ENCODE measurements at places on chromosomes 2 and 18.

GRCh38 chr2:105798595-105798994 is 53.9 kb downstream of the NCK2 start:
- no peak for DNase-seq

DNA sequence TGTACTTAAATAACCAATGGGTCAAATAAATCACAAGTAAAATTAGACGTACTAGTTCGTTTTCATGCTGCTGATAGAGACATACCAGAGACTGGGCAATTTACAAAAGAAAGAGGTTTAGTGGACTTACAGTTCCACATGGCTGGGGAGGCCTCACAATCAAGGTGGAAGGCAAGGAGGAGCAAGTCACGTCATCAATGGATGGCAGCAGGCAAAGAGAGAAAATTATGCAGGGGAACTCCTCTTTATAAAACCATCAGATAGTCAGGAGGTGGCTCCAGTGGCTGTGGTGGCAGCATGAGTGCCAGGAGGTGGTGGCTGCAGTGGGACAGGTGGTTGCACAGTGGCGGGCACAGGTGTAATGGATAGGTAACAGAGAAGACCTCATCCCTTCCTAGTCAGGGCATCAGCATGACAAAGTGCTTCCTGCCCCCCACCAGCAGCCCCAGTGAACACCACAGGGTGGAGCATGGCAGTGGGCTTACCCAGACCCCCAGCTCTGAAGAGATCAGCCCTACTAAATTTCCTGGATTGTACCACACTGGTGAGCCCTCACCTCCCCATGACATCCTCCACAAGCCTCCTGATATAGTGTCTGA is 6.9 kb upstream of the CHST10 start:
- DNase-seq: no peak

DNA sequence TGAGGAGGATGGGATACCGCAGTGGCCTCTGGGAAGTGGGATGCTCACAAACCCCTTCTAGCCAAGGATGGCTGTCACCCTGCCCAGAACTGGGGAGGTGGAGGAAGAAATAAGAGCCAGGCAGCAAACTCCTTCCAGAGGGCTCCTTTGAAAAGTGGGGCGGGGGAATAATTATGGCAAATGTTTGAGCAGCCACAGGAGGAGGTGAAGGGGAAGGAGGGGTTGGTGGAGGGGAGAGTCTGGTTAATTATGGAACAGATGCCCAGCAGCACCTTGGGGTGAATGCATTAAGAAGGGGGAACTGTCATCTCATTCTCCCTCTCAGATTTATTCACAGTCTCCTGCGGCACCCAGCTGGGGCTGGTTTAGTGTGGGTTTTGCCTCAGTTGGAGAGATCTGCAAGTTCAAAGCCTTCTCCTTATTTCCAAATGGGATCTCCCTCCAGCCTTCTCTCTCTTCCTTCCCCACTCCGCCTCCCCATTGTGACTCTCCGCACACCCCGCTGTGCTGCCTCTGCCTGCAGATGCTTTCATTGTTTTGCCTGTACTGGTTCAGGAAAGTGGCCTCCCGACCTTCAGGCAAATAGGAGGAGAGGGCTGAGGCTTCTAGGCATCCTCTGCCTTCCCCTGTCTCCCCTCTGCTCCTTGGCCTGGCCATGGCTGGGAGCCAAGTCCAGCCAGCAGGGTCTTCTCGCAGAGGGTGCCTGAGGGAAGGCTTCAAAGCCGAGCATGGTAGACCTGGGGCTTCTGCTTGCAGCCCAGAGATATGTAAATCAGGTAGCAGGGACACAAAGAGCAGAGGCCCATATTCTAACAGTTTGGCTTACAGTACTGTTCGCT is 457.2 kb upstream of the MEX3C start:
- DNase-seq: no peak

DNA sequence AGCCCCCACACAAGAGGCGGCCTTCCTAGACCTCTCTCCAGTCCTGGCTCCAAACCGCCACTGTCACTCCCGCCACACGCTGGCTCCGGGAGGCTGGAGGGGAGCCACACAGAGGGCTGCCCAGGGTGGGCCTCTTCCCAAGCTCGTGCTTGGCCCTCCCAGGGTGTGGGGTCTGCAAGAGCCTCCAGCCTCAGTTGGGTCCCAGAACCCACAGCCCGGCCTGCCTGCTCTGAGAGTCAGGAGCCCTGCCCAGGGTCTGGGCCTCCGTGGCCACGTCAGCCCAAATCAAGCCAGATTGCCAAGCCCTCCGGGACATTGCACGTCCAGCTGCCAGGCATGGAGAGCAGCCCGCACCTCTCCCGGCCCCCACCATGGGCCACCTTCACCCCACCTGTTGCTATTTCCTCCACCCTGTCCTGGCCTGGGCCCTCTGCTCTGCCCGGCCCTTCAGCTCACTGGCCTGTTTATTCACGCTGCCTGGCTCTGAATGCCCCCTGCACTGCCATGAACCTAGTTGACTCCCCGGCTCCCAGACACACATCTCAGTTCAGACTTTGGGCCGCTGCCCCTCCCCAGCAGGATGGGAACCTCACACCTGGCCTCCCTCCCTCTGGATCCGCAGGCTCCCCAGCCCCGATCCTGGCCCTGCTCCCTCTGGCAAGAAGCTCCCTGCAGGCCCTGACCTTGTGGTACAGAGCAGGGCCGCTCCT is 61.0 kb downstream of the BIN1 start:
- no peak for DNase-seq

DNA sequence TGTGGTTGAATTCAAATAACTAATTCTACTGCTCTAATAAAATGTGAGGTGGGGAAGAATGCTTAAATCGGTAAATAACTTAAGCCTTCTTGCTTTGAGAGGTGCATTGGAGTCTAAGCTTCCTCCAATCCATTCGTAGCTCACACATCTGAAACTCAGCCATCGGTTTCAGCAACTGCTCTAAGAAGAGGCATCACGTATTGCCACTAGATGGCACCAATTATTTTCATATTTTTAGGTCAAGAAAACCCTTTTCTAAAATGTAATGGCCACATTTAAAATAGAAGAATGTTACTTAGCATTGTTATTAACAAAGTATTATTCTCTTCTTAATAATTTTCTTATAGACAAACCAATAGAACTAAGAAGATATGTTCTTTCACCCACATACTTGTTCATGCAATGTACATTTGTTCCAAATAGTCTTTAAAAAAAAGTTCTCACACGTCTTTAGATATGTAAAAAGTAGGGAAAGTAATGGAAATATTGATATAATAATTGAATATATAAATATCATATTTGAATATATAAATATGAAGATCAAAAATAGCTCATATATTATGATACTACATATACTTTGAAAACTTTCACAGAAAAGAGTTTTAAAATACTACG is 229.8 kb downstream of the CCDC178 start:
- DNase-seq: no peak

- DNase-seq: no peak
These were observed 60.9 kb downstream of the HDAC4 start for GRCh38 chr2:239339726-239340601.

GRCh38 chr2:141940709-141941108 is 190.1 kb downstream of the LRP1B start:
- DNase-seq: no peak

GRCh38 chr2:121635371-121635770 is 13.9 kb downstream of the CLASP1 start:
- no peak for DNase-seq

DNA sequence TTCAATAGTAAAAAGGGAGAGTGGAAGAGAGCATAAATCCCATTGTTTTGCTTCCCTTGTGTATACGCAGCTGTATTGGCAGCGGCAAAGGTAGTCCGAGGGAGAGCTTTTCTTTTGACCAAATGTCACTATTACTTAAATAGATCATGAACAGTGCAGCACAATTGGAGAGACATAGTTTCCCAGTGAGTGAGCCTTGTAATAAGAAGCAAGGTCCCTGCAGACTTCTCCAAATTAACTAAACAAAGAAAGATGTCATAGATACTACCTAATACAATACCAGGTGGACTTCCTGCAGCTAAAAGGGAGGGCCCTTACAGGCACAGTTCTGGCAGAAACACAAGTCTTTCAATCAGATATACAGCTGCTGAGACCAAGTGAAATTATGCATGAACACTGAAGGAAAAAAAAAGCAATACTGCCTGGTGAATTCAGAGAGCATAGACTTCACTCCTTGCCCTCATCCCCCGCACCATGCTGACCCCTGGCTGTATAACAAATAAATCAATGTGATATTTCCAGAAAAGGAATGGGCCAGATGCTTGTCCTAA is 404.7 kb upstream of the CDH2 start:
- no peak for DNase-seq

GRCh38 chr2:238719641-238720040 is 128.2 kb upstream of the TWIST2 start:
- DNase-seq: no peak

DNA sequence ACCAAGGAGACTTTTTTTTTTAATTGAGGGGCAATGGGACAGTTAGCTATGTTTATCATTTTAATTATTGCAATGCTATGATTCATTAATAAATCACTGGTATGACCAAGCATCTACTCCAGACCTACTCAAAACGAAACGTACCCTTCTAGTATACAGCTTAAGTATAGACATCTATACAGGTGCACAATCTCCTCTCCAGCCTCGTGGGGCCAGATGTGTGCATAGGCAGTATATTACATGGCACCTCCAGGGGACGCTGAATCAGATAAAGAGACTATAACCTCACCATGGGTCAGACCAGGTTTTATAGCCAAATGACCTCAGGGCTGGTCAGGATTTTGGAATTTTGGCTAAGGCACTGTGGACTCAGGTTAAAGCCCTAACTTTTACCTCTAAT is 86.6 kb downstream of the SS18 start:
- no peak for DNase-seq

GRCh38 chr18:56152551-56153310 is 485.7 kb downstream of the TXNL1 start:
- no peak for DNase-seq

GRCh38 chr18:49879271-49879580 is 65.9 kb upstream of the ACAA2 start:
- no peak for DNase-seq
